ENCODE measurements at places on chromosomes 7 and 10.

DNA sequence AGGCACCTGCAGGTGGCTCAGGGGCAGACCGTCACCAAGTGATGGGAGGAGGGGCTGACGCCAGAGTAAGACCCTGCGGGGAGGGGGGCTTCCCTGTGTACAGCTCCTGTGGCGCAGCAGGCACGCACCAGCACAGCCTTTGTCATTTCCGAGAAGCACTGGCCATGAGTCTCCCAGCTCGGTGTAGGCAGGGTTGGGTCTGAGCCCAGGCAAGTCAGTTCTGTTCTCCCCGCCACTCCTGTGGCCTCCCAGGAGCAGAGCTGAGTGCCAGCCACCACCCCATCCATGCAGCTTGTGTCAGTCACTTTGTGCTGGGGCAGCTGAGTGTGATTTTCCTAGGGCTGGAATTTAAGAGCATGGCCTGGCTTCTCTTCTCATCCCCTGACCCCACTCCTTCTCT, 13.2 kb downstream of the CPSF4 start:
- DNase-seq = no peak

DNA sequence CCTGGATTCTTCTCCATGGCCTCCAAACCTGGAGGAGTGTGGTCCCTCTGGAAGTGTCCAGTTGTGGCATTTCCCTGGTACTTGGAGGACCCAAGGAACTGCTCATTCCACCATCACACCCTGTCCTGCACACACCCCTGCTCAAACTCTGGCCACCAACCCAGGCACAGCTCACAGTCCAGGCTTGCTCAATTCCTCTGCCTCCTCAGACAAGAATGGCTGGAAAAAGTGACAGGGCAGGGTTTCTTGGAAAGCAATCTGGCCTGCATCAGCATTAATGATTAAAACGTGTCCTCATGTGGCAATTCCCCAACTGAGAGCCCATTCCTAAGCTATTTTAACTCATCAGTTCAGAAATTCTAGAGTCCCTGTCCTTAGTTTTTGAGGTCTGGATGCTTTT, 17.2 kb upstream of the TPST1 start:
- DNase-seq = no peak

- no peak for DNase-seq
Observed at GRCh38 chr7:17121671-17122070, 176.8 kb upstream of the AHR start.

- DNase-seq = no peak
Observed at GRCh38 chr7:42587806-42588205, 324.1 kb downstream of the C7orf25 start.

DNA sequence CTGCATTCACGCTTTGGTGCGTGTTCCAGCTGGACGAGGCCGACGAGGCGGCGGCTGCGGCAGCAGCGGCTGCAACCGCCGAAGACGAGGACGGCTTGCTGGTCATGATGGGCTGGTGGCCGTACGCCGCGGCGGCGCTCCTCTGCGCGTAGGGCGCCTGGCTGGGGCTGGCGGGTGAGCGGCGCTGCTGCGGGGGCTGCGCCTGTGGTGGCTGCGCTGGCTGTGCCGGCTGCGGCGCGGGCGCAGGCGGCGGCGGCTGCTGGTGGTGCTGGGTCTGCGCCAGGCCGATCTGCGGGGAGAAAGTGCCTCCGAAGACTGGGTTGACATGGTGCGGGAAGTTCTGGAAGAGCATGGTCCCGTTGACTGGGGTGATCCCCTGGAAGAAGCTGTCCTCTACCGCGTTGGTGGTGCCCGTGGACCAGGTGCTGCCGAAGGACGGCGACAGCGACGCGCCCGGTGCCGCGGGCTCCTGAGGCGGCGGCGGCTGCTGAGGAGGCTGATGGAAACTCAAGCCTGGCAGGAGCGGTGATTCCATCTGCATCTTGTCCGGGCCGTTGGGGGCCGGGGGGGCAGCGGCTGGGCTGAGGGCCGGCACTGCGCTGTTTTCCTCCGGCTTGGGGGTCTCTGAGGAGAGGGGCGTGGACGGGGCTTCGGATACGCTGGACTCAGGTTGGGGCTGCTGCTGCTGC, 51.1 kb downstream of the CPEB3 start:
- peak; percentile 31 for DNase-seq

GRCh38 chr7:5694912-5695726, 86.3 kb downstream of the RNF216 start:
- DNase-seq = peak; percentile 63

DNA sequence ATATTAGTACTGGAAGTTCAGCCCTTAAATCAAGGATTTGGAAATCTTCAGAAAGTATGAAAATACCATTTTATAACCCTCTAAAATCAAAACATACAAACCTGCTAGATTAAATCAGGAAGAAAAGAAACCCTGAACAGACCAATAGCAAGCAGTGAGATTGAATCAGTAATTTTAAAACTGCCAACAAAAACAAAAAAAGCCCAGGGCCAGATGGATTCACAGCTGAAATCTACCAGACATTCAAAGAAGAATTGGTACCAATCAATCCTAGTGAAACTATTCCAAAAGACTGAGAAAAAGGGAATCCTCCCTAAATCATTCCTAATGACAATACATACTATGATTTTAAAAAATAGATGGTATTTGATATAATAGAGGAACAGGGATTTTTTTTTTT, 70.1 kb downstream of the MCU start:
- DNase-seq = no peak

DNA sequence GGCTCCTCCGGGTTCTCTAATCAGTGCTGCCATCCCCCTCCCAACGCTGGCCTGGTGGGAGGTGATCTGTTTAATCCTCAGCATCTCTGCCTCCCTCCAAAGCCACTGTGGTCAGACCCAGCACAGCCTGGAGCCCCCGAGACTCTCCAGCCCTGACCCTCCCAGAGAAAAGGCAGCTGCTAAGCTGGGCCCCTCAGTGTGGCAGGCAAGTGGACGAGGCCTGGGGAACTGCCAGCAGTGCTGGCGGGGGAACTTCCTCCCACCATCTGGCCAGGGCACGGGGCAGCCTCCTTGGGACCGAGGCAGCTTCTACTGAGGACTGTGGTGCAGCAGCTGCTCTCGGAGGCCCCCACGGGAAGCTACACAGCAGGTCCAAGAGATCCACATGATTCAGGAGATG, 51.1 kb downstream of the DPYSL4 start:
- no peak for DNase-seq

- DNase-seq = no peak
Observed at GRCh38 chr7:82021036-82021435, 251.2 kb upstream of the HGF start.

DNA sequence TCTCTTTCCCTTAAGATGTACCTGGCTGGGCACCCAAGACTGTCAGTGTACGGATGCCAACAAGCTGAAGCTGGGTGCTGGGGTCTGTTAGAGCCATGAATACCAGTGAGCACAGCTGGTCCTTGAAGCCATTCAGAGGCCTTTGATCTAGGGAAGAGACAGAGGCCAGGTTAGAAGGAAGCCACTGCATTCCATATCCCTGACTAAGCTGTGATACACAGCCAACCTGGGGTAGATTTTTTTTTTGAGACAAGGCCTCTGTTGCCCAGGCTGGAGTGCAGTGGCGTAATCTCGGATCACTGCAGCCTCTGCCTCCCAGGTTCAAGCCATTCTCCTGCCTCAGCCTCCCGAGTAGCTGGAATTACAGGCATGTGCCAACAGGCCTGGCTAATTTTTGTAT, 20.8 kb downstream of the ZDHHC16 start:
- no peak for DNase-seq

DNA sequence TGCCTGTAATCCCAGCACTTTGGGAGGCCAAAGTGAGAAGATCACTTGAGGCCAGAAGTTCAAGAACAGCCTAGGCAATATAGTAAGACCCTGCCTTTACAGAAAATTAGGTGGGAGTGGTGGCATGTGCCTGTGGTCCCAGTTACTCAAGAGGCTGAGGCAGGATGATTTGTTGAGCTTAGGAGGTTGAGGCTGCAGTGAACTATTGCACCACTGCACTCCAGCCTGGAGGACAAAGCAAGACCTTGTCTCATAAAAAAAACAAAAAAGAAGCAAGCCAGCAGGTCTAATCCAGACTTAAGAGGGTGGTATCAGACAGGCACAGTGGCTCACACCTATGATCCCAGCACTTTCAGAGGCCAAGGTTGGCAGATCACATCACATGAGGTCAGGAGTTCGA, 24.5 kb upstream of the KCTD7 start:
- DNase-seq = no peak

DNA sequence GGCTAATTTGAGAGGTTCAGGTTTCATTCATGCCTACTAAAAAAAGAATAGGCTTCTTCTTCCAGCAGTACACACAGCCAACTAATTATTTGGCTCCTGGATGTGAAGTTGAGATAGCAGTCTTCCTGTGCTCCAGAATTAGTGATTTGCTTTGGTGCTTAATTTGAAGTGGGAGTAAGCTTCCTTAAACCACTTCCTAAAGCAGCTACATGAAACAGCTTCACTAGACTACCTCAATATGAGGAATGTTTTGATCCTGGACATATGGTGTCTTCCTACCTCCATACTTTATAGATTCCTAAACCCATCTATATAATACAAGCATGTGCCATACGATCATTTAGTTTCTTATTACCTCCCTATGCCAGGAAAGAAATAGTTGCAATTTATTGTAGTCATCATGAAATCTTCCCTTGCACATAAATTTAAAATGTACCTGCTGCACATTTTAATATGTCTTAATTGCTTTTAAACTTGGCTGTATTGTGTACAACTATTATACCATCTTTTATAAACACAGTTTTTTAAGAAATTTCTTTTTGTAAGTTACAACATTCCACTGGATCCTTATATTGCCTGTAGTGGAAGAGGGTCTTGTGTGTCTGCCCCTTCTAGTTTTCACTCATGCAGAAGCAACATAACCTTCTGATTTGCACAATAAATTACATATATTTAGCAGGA, 8.6 kb downstream of the VIM start:
- DNase-seq = no peak

DNA sequence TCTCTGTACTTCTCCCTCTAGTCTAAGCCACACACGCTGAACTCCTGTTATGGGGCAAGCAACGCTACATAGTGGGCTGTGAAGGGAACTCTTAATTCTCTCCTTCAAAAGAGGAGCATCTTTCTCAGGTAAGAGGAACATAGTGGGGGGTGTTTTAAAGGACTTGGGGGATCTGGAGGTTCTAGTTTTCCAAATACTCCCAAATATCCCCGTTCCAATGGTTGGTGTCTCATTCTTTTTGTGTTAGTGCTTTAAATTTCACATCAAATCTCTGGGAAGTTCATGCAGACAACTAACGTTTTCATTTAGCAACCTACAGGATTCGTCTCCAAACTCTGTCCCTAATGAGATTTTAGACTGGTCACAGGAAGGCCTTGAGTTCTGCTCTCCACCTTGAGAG, 12.4 kb upstream of the WDR86 start:
- no peak for DNase-seq

- no peak for DNase-seq
Observed at GRCh38 chr7:2105280-2105679, 127.5 kb downstream of the MAD1L1 start.

GRCh38 chr7:125512373-125512772, 582.7 kb upstream of the POT1 start:
- no peak for DNase-seq

- DNase-seq = peak; percentile 51
Observed at GRCh38 chr7:2645274-2645868, 13.6 kb downstream of the TTYH3 start.

GRCh38 chr10:131041441-131041840, 270.1 kb downstream of the TCERG1L start:
- DNase-seq = no peak

DNA sequence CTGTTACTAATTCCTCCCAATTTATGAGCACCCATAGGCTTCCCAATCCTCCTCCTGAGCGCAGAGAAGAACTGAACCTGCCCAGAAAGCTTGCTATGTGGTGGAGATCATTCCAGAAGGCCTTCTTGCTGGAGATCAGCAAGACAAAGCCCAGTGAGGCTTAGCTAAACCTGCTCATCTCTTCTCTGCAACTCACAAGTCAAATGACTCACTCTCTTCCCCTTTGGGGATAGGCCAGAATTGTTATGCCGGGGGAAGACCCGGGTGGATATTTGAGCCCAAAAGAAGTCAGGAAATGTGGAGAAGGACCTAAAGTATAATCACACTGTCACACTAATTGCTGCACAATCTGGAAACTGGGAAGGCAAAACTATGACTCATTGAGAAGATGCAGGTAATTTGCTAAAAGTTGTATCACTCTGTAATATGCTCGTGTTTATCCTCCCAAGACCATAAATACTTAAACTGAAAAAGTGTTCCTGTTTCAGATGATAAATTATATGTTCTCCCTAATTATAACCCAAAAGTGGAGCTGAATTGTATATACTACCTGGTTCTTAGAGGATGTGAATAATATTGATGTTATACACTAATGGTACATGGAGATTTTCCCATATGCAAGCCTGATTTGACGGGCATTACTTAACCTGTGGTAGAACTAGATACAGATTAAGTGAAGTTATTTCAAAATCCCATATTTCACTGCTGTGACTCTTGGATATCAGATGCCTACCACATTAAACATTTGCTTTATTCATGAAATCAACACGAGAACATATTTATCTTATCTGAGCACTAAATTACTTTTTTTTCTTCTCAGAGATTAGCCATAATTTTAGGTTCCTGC, 6.4 kb downstream of the NEBL start:
- no peak for DNase-seq

- no peak for DNase-seq
Observed at GRCh38 chr7:139585042-139585441, 61.6 kb downstream of the CLEC2L start.

DNA sequence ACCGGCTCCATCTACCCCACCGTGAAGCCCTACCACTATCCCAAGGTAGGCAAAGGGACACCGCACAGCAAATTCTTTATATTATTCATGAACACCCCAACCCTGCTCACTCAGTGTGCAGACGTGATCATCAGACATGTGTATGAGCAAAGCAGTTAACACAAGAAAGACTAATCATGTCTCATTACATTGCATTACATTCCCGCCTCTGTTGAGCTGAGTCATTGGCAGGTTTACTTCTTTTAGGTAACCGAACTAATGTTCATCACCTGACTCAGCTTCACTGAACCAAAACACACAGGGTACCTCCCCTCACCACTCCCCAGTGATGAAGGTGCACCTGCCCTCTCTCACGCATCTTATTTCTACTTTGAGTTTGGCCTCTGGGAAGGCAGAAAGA, 233.4 kb downstream of the PAXIP1 start:
- no peak for DNase-seq

GRCh38 chr10:21514818-21515351, 10.6 kb downstream of the SKIDA1 start:
- no peak for DNase-seq

DNA sequence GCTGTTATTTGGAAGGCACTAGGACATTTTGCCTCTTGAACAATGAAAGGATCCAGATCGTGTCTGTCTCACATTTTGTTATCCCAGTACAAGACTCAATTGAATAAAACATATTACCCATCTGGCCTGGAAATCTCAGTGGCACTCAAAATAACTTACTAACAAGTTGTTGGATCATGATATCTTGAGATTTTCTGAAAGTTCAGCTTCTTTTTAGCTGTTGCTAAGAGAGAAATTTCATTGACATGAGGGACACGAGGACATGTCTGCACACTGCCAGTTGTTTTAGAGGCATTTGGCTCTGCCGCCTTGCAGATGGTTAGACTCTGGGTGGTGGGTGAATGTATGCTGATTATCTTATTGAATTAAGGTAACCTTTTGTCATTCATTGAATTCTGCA, 41.0 kb downstream of the KAT6B start:
- no peak for DNase-seq

- DNase-seq = no peak
Observed at GRCh38 chr7:20033621-20034400, 183.4 kb downstream of the MACC1 start.

All from Kasumi-1 (cell line).